CD4-positive, alpha-beta T cell treated with Interleukin-4 for 1 hour (primary cell): ENCODE measurements at places on chromosomes 2 and 18.

DNA sequence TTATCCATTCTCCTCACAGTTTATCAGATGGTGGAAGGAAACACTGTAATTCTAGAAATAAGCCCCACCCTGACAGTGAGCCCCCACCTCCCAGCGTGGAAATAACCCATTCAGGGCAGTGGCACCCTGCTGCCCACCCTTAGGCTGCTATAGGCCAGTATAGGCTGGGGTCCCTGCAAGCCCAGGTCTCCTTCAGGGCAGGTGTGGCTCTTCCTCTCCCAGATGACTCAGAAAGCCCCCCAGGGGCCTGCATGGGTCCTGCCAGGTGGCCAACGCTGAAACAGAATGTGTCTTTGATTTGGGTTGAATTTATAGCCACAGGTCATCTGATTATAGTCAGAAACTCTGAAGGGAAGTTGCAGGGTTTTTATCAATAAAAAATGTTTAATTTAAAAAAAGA, 136.4 kb downstream of the SH3RF3 start:
- DNase-seq = no peak

DNA sequence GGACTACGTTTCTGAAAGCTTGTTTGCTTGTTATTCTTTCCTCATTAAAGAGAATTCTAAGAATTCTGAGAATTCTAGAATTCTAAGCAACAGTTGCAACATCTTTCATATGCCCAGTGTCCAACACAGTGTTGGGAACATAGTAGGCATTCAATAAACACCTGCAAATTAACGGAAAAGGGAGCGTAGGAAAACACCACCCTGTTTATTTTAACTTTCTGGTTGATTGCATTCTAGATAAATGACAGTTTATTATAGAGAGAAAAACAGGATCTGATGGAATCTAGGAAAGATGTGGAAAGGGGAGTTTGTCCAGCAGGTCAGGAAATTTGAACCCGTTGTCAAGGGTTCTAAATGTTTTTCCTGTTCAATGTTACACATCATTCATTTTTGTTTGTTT, 24.2 kb upstream of the EFEMP1 start:
- no peak for DNase-seq

- DNase-seq = no peak
Observed at GRCh38 chr2:38823386-38823785, 45.4 kb downstream of the GEMIN6 start.

DNA sequence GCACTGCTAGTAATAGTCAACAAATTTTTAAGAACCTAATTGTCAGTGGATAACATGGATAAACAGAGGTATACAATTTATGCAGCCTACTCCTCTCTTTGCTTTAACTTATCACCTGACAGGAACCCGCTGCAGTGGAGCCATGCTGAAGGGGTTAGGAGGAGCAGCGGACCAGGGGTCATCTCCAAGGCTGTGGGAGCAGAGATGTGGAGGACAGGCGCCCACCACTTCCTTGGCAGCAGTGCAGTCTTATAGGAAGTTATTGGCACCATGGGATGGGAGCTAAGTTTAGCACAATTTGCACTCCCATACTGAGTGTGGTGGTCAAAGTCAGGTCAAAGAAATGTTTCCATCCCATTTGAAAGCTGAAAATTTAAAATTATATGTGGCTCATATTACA, 35.6 kb downstream of the HDLBP start:
- no peak for DNase-seq

- no peak for DNase-seq
Observed at GRCh38 chr2:100882645-100883613, 63.0 kb downstream of the NPAS2 start.
